ENCODE measurements at places on chromosomes 12 and 14. TPM values are rescaled to one million over a fixed set of nuclear protein-coding genes. Genes with fewer than 3 reads are reported as not detected.
A peak's percentile ranks its signal among the peaks of the same experiment; 100 is the strongest.

The SSTR1 gene
- total RNA-seq: not detected

- no peak for DNase-seq
These were observed 16.5 kb downstream of the APPL2 start for GRCh38 chr12:105219261-105220028.

GRCh38 chr14:69606258-69607184, 4.9 kb upstream of the SUSD6 start:
- DNase-seq: no peak

DNA sequence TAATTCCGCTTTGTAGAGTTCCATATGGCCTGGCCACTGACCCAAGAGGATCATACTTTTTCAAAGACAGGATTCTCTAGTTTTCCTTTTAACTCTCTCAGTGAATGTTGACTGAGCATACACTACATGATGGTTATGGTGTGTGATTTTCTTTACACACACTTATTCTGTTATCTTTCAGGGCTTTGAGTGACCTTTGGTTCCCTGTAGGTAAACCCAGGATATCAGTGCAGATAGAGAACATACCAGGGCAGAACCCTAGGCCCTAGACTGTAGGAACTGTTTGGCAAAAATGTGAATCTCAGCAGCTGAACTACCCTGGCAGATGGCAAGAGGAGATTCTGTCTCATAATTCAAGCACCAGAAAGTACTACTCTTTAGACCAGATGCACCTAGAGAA, 159.6 kb downstream of the KCNA5 start:
- no peak for DNase-seq

The KNTC1 gene
- total RNA-seq: 154 TPM

DNA sequence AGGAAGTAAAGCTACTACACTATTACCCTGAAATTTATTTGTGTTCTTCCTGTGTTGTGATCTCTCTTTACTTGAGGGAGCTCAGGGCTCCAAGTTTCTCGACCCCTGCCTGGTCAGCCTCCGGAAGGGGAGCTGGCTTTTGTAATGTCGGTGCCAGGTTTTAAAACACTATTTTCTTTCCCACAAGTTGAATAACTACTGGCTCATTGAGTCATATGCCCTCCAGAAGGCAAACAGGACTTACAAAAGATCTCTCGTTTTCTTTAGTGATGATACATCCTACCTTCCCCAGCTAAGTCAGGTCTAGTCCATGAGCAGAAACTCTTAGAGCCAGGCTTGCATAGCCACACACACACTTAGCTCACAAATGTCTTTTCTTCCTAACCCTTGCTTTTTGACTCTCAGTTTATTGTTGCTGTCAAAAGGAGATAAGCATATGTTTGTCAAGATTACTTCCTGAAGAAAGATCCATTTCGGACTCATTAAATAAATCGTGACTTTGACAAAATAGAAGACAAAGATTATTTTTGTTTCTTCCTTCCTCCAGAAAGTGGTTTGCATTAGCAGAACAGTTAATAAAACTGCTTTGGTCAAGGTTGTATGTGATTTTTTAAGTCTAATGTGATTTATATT, 209.8 kb upstream of the FLRT2 start:
- DNase-seq: no peak

- DNase-seq: no peak
These were observed 71.4 kb upstream of the SRSF5 start for GRCh38 chr14:69695322-69696203.

GRCh38 chr12:108700833-108701541, 30.3 kb downstream of the CORO1C start:
- DNase-seq: no peak

DNA sequence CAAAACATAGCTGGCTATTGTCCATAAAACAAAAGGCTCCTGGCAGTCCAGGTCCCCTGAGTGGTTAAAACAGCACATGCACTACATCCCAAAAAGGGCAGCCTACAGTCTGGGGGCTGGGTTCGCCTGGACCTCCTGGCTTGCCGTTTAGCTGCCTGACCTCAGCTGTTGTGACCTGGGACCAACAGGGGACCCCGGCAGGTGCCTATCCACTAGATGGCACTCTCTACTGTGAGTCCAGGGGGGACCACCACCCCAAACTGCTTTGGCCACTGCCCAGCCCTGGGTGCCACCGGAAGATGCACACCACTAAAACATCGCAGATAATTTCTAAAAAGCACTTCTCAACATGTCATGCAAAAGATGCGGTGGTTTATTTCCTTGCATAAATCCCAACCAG, 2.9 kb upstream of the RTL1 start:
- DNase-seq: no peak

The PPP1R36 gene
- 0.16 TPM for total RNA-seq

The RXYLT1 gene
- 15.0 TPM for total RNA-seq

DNA sequence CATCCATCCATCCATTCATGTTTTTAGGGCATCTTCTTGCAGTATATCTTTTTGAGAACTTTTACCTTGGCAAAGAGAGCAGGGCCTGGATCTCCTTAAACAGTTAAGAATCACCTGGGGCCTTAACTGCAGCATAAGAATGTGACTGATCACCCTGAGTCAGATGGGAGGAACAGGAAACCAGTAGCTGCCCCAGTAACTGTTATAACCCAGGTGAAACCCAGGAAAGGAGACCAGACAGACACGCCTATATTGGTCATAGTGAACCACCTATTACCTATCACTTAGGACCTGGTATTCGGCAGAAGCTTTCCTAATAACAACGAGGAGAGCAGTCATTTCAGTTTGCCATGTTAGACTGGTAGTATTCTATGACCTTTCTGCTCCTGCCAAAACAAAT, 43.4 kb upstream of the NR2C1 start:
- peak; percentile 3 for DNase-seq

DNA sequence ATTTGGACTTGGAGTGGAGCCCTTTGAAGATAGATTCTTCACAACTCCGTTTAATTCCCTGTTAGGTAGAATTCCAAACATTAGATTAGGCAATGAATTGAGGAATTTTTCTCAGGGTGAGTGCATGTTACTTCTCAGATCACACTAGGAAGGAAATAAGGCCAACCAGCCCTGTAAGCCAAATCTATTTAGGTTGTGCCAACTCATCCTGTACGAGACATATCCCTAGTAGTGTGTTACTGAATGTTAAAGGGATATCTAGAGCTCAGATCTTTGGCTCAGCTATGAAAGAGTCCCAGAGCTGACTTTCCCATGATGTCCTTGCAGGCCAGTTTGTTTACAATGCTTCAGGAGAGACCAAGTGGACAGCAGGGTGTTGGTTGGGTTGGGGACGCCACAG, 45.6 kb downstream of the GPHB5 start:
- DNase-seq: no peak

The RGS6 gene
- 2.2 TPM for total RNA-seq

The NEUROD4 gene
- total RNA-seq: not detected

GRCh38 chr14:80213602-80214001, 2.3 kb upstream of the DIO2 start:
- peak; percentile 27 for DNase-seq

- no peak for DNase-seq
These were observed 42.6 kb downstream of the FRS2 start for GRCh38 chr12:69512820-69513219.

DNA sequence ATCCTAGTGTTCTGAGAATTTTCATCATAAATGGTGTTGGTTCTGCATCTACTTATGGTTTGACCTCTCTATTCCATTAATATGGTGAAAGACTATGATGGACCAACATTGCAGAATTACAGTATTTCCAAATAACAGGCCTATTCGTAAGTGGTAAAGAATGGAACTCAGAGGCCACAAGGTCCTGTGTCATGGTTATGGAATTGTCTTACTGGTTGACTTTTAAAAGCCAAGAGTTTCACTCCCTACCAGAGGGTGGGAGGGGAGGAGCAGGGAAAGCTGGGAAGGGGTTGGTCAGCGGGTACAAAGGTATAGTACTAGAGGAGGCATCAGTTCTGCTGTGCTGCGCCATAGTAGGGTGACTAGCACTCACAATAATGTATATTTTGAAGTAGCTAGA, 153.4 kb downstream of the TMEM132D start:
- no peak for DNase-seq

DNA sequence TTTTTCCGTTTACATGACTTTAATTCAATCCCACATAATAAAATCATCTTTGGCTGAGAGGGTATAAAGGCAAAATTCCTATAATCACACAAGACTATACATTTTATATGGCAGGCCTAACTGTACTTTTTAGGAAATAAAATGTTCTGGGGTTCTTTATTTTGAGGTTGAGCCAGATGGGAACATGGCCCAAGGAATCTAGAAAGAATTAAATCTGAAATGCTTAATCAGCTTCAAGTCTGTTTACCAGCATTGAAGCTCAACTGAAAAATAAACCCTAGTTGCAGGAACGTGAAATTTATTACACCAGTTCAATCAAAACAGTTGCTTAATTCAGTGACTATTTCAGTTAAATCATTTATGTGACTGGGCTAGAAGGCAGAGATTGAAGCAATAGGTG, 191.0 kb upstream of the BTG1 start:
- no peak for DNase-seq

The KERA gene
- not detected for total RNA-seq

GRCh38 chr12:130202201-130202600, 39.9 kb downstream of the FZD10 start:
- DNase-seq: no peak

DNA sequence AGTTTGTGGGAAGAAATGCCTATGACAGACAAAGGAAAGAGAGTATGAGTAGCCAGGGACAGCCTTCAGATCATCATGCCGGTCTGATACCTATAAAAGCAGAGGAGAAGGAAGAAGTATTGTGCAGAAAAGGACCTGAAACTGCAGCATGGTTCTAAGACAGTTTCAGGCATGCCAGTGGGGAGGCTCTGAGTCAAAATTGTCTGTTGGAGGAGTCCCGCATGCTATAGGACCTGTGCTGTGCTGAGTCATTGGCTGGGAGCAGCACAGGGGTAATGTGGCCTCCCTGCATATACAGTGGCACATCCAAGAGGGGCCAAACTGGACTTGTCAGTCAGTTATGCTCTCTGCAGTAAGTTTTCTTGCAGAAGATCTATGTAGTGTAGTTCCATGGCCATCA, 40.7 kb downstream of the NEUROD4 start:
- DNase-seq: peak; percentile 51

The TRAFD1 gene
- total RNA-seq: 57.7 TPM

- DNase-seq: no peak
These were observed 24.7 kb downstream of the ITPK1 start for GRCh38 chr14:93090826-93091555.

- DNase-seq: no peak
These were observed 181.1 kb upstream of the HIF1A start for GRCh38 chr14:61513986-61514830.

GRCh38 chr12:50765095-50765911, 1.4 kb downstream of the ATF1 start:
- DNase-seq: peak; percentile 35

GRCh38 chr12:47412601-47413236, 293.1 kb downstream of the RPAP3 start:
- no peak for DNase-seq

- DNase-seq: no peak
These were observed 23.4 kb downstream of the LDHB start for GRCh38 chr12:21634245-21634644.

The SAMD15 gene
- 0.76 TPM for total RNA-seq

DNA sequence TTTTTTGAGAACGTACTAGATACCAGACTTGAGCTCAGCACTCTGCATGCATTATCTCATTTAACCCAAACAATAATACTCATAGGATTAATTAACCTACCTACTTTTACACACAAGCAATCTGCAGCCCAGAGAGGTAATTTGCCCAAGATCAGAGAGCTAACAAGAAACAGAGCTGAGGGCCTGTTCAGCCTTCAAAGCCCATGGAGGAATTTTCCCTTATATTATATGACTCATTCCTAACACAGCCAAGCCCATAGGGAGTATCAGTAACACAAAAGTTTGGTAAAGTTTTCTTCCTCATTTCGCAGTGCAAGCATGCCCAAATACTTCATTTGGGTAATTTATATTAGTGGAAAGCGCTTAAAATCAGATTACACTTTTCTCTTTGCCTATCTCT, 94.7 kb downstream of the GALC start:
- no peak for DNase-seq

- DNase-seq: no peak
These were observed 190.2 kb upstream of the HMGA2 start for GRCh38 chr12:65634061-65634460.

DNA sequence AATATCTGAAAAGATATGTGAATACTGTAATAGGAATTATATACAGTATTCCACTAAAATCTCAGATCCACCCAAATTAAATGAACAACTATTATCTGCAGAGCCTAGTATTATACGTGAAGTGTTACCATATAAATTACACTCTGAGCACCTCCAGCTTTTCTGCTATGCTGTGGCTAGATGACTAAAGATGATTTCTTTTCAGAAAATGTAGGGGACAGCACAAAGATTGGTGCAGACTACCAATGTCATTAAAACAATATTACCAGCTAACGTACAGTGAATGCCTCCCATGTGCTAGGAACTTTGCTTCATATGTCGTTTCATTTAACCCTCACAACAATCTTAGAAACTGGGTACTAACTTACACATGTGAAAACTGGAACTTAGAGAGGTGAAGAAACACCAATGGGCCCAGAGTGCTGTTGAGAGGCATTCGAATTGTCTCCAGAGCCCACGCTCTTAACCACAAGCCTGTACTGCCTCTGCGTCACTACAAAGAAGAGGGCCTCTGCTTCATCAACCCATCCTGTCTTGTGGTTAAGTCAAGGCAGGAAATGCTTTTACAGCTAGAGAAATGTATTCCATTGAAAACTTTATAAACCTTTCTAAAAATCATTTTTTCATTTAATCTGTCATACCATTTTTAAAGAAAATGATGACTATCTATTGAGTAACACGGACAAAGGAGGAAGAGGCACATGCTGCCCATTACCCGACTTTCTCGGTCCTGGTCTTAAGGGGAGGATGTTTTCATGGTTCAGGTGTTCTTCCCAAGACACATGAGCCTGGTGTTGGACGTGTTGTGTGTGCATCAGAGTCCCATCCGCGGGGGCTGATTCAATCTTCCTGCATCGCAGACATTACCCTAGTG, 1.3 kb downstream of the GPR65 start:
- peak; percentile 70 for DNase-seq

The FOXG1 gene
- total RNA-seq: not detected

DNA sequence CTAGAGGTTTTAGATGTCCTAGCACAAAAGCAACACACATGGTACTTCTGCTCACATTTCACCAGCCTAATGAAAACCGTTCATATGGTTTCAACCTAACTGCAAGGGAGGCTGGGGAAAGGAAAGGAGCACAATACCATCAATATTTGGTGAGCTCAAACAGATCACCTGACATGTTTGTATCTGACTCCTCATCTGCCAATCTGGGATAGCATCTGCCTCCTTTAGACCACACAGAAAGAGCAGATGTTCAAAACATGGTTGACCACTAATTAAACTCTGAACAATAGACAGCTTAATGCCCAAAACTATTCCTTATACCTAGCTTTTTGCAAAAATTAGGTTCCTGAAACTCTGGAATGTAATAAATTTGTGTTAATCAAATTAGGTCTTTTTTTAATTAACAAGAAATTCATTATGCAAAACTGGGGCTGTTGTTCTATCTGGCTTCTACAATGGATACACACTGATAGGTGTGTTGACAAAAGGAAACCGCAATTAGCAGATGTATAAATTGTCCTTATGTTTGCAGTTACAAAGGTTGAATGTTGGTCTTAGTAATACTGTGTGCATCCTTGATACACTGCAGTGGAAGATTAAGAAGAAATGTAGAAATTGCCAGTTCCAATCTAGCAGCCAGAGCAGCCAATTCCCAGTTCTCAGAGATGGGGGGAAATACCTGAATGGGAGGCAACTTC, 89.3 kb downstream of the DUSP6 start:
- DNase-seq: no peak

The CCDC197 gene
- total RNA-seq: 2.2 TPM

The NXPH4 gene
- total RNA-seq: 2.3 TPM

GRCh38 chr12:117900561-117900960, 68.2 kb downstream of the KSR2 start:
- no peak for DNase-seq

- DNase-seq: no peak
These were observed 446.5 kb upstream of the MIS18BP1 start for GRCh38 chr14:45699471-45699870.
